Osteocyte (in vitro differentiated cells): ENCODE measurements at places on chromosomes 2 and 18. TPM values are rescaled to one million over a fixed set of nuclear protein-coding genes. Genes with fewer than 3 reads are reported as not detected.

DNA sequence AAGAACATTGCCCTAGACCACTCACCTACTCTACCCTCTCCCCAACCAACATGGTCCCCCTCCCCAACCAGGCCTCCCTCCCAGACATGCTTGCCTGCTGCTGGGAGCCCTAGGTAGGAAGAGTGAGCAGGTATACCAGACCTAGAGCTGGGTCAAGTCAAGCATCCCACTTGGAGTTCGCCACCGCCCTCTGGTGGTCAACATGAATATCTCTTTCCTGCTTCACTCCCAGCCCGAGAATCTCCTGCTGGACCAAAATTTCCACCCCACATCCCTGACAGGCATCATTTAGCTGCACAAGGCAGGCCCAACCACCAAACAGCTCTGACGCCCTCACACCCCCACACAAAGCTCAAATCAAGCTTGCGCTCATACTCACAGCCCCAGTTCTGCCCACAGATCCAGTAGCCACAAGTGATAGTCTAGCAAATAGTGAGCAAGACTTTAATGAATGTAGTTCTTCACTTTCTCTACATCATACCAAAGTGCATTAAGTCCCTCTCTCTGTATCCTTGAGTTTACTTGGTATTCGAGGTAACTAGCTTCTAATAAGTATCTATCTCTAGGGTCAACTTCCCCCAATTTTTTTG lies 116.0 kb downstream of the TNS1 start:
- H3K36me3 ChIP-seq, result peaks cover 48% of the 10 kb centered on the region
- H3K4me1 ChIP-seq, result peaks cover 16% of the 10 kb centered on the region
- H3K27ac ChIP-seq, result no peak overlapping the region
- H3K27me3 ChIP-seq, result no peaks in the 10 kb centered on the region
- no peak overlapping the region for H3K4me3 ChIP-seq

CDH20 gene
- not detected in 2 replicates for total RNA-seq

DNAJC5G gene
- not detected in 2 replicates for total RNA-seq

GRCh38 chr18:24014986-24015638 lies 558 bp downstream of the TTC39C start:
- H3K27ac ChIP-seq, result peak overlapping the region; percentile 80
- peak overlapping the region; percentile 81 for H3K4me3 ChIP-seq
- no peak for DNase-seq
- no peaks in the 10 kb centered on the region for H3K36me3 ChIP-seq

GRCh38 chr18:73827801-73828200 lies 319.8 kb downstream of the FBXO15 start:
- H3K4me1 ChIP-seq, result no peaks in the 10 kb centered on the region
- no peak for DNase-seq
- H3K27me3 ChIP-seq, result peaks cover 13% of the 10 kb centered on the region
- H3K27ac ChIP-seq, result no peak overlapping the region
- no peaks in the 10 kb centered on the region for H3K36me3 ChIP-seq
- no peak overlapping the region for H3K4me3 ChIP-seq

DNA sequence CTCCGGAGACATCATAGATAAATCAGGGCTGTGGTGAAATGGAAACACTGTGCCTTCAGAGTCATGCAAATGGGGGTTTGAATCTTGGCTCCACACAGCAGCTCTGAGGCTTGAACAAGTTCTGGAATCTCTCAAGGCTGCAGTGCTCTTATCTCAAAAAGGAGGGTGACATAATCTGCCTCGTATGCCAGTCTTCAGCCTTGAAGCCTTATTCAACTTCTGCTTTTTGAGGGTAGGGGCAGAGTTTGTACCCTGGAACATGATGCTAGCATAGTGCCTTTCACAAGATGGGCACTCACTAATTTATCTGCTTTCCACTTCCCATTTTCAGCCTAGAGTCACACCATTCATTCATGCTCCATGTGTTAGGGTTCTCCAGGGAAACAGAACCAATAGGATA lies 42.3 kb downstream of the GATA6 start:
- peaks cover 7% of the 10 kb centered on the region for H3K4me1 ChIP-seq
- peaks cover 14% of the 10 kb centered on the region for H3K27me3 ChIP-seq
- no peak overlapping the region for H3K4me3 ChIP-seq

DNA sequence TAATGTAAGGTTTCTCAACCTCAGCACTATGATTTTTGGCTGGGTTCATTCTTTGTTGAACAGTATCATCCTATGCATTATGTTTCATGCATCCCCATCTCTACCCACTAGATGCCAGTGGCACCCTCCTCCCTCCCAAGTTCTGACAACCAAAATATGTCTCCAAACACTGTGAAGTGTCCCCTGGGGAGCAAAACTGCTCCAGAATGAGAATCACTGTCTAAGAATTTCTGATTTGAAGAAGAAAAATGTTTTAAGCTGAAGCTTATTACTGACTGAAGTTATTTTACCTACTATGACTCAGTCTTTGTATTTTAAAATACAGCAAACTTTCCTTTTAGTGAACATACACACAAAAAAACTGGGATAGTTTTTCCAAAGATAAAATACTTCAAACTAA lies 3.4 kb downstream of the THADA start:
- no peaks in the 10 kb centered on the region for H3K27me3 ChIP-seq
- peaks cover 17% of the 10 kb centered on the region for H3K36me3 ChIP-seq
- peaks cover 31% of the 10 kb centered on the region for H3K4me1 ChIP-seq
- H3K27ac ChIP-seq, result peak overlapping the region; percentile 62
- H3K4me3 ChIP-seq, result peak overlapping the region; percentile 10

MOGAT1 gene
- total RNA-seq, result not detected in 2 replicates

- no peaks in the 10 kb centered on the region for H3K27me3 ChIP-seq
- peaks cover 15% of the 10 kb centered on the region for H3K4me1 ChIP-seq
- no peak for DNase-seq
Observed at GRCh38 chr2:168449419-168449818, 6.7 kb upstream of the CERS6 start.

PSMA8 gene
- not detected in 2 replicates for total RNA-seq

SNTG2 gene
- not detected in 2 replicates for total RNA-seq

MSH2 gene
- total RNA-seq, result 27.0 and 28.7 TPM in 2 replicates

HTR2B gene
- total RNA-seq, result 3.1 and 3.9 TPM in 2 replicates
